Esophagus mucosa (tissue), 1 donor: ENCODE measurements at places on chromosomes 7 and 10. TPM values are rescaled to one million over a fixed set of nuclear protein-coding genes. Genes with fewer than 3 reads are reported as not detected.

The ENO4 gene
- total RNA-seq = not detected

The SORCS1 gene
- total RNA-seq = 0.12 TPM

The EGR2 gene
- 0.96 TPM for total RNA-seq

The LDB3 gene
- total RNA-seq = 0.56 TPM

The OPALIN gene
- not detected for total RNA-seq

The KAZALD1 gene
- total RNA-seq = 4.1 TPM

GRCh38 chr7:77895905-77896304 lies 97.3 kb downstream of the PHTF2 start:
- no peak for ATAC-seq

DNA sequence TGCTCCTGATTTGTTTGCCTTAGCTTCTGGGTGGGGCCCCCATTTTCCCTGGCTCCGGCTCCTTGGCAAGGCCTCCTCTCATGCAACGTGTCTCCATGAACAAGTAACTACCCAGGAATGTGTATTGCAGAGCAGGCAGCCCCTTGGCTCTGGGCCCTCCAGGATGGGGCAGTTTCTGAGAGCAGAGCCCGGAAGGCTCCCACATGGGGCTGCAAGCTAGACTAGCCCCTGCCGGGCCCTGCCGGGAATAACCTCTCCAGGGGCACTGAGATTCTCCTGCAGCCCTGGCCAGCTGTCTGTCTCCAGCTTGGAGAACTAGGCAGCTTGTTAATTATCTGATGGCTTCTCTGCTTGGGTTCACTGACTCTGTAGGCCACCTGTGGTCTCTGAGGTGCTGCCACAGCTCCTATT lies 184.0 kb upstream of the INHBA start:
- ATAC-seq = no peak

DNA sequence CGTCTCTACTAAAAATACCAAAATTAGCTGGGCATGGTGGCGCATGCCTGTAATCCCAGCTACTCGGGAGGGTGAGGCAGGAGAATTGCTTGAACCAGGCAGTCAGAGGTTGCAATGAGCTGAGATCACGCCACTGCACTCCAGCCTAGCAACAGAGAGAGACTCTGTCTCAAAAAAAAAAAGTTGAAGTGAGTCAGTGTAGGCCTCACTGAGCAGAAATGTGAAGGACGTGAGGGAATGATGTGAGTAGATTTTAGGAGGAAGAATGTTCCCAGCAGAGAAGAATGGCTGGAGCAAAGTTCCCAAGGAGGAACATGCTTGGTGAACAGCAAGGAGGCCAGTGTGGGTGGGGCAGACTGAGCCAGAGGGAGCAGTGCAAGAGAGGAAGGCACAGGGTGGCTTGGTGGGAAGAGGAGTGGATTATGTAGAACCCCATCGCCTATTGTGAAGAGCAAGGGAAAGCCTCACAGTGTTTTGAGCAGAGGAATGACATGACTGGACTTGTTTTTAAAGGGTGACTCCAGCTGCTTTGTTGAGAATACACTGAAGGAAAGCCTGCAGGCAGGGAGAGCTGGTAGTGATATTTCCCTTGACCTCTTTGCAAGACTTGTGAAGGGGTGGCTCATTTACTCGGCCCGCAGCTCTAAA lies 708.7 kb downstream of the SUGCT start:
- ATAC-seq = peak; percentile 95

DNA sequence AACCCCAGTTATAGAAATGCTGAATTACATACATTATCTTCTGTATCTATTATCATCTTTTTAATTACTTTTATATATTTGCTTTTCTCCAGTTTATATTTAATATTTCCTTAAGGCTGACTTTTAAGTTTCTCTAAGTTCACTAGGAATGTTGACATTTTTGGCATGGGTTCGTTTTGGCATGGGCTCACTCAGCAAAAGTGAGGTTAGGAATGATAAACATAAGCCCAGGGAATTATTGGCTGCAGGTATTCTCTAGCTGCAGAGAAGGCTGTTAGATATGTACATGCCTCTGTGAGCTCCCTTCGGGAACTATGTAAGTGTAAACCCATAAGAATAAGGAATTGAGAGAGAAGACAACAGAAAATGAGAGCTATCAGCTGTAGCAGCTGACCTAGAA lies 63.6 kb upstream of the RAB18 start:
- ATAC-seq = no peak

GRCh38 chr10:18205098-18205834 lies 65.0 kb downstream of the CACNB2 start:
- no peak for ATAC-seq

DNA sequence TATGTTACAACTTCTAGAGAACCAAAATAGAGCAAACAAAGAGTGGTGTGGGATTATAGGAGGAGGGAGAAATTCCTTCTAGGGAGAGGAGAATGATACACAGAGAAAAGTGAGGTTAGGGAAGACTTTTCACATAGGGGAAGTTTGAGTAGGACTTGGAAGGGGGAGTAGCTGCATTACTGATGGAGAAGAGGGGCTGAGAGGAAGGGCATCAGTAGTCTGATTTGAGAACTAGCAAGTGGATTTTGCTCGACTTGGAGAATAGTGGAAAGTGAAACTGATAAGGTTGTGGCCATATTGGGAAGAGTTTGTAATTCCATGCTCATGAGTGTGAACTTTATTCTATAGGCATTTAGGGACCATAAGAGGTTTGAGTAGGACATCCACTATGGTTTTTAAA lies 6.1 kb downstream of the NRF1 start:
- no peak for ATAC-seq

DNA sequence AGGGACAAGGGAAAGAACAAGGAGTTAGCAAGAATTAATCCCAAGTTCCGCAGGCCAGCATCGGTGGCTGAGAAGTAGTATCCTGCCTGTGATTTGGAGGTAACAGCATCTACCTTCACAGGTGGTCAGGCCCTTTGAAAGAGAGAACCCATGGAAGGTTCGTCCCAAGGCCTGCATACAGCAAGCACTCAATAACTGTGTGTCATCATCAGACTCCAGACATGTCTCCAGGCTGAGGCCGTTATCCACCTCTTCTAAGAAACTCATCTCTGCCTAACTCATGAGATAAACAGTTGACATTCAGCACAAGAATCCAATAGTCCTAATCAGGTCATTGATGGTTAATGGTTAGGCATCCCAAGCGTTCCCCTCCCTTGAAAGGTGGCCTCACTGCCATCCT lies 45.0 kb downstream of the CTBP2 start:
- no peak for ATAC-seq

- no peak for ATAC-seq
These were observed 623.6 kb downstream of the PTPRN2 start for GRCh38 chr7:157964016-157964415.

DNA sequence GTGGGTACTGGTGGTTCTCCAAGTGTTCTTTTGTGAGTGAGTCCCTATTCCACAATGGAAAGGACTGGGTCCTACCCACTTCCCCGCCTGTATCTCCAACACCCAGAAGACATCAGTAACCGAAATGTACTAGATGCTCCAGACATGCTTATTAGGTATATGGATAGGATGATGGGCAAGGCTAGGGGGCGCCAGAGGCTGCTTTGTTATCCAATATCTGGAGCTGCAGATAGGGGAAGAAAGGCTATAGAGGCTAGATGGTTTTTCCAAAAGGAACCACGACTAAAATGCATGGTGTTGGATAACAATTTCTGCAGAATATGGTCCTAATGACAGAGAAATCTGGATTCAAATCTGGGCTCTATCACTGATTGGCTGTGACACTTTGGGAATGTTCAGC lies 56.2 kb upstream of the TM9SF3 start:
- peak; percentile 39 for ATAC-seq

- ATAC-seq = no peak
These were observed 174.7 kb upstream of the GRB10 start for GRCh38 chr7:50957431-50957830.

DNA sequence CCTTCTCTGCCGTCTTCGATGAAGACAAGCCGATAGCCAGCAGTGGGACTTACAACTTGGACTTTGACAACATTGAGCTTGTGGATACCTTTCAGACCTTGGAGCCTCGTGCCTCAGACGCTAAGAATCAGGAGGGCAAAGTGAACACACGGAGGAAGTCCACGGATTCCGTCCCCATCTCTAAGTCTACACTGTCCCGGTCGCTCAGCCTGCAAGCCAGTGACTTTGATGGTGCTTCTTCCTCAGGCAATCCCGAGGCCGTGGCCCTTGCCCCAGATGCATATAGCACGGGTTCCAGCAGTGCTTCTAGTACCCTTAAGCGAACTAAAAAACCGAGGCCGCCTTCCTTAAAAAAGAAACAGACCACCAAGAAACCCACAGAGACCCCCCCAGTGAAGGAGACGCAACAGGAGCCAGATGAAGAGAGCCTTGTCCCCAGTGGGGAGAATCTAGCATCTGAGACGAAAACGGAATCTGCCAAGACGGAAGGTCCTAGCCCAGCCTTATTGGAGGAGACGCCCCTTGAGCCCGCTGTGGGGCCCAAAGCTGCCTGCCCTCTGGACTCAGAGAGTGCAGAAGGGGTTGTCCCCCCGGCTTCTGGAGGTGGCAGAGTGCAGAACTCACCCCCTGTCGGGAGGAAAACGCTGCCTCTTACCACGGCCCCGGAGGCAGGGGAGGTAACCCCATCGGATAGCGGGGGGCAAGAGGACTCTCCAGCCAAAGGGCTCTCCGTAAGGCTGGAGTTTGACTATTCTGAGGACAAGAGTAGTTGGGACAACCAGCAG lies 60.4 kb upstream of the BTBD16 start:
- ATAC-seq = no peak

DNA sequence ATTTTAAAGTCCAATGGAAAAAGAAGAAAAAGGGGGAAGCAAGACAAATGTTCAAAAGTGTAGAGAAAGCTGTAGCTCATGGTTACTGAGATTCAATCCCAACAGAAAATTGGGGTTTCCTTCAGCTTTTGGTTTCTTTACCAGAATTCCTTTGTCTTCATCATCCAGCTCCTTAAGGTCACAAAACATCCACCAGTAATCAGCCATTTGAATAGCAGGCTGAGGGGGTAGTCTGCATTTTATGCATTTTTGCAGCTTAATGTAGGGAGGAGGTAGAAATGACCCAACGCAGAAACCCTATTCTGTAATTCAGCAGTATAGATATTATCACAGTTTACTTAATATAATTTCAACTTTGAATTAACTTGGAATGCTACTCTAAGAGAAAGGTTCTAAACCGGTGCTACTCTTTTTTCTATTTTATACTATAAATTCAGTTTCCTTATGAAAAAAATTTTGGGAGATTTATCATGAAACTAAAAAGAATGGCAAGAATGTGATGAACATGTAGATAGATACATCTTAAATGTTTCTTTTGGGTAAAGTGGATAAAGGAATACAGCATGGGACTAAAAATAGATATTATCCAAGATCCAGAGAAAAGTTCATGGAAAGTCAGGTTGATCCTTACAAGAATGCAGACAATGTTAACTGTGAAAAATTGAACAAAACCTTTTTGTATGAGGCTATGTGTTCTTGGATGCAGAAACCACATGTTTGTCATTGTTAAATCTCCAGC lies 596.9 kb downstream of the PHTF2 start:
- no peak for ATAC-seq

DNA sequence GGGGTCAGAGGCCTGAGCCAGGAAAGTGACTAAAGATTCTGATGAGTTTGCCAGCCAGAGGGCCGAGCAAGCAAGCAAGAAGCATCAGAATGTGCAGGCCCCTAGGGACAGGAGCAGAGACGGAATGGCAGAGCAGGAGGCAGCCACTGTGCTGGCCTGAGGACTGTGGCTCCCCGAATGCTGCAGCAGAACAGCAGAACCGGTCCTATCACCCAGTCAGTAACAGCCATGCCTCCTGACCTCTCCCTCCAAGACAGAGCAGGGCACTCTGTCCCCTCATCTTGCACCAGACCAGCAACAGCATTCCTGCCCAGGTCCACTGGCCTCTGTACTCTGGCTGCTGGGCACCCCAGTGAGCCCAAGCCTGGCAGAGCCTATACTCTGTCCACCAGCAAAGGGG lies 85.9 kb downstream of the ARHGAP22 start:
- ATAC-seq = no peak

- ATAC-seq = no peak
These were observed 198.2 kb downstream of the MAD1L1 start for GRCh38 chr7:2034291-2035201.

GRCh38 chr7:39383136-39383535 lies 183.1 kb upstream of the YAE1 start:
- no peak for ATAC-seq

DNA sequence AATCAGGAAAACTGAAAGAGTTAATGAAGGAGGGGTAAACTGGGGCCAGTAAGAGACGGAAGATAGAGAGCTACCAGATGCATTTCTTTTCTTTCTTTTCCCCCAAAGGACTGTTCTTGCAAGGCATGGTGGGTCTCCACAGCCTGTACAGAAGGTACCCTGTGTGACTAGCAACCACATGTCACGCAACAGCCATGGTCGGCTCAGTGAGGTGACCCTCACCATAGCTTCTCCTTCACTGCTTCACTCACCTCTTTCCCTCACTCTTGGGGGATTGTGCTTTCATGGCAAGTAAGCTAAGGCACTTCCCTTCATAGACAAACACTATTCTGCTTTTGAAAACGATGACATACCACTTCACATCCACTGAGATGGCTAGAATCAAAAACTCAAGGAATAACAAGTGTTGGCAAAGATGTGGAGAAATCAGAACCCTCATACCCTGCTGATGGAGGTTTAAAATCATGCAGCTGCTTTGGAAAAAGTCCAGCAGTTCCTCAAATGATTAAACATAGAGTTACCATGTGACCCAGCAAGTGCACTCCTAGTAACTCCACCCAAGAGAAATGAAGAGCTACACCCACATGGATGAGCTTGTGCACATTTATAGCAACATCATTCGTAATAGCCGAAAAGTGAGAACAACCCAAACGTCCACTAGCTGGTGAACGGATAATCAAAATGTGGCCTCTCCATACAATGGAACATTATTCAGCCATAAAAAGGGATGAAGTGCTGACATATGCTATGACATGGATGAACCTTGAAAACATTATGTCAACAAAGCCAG lies 3.8 kb upstream of the INSIG1 start:
- ATAC-seq = no peak

- peak; percentile 49 for ATAC-seq
These were observed 118.7 kb downstream of the RALA start for GRCh38 chr7:39741942-39742623.

DNA sequence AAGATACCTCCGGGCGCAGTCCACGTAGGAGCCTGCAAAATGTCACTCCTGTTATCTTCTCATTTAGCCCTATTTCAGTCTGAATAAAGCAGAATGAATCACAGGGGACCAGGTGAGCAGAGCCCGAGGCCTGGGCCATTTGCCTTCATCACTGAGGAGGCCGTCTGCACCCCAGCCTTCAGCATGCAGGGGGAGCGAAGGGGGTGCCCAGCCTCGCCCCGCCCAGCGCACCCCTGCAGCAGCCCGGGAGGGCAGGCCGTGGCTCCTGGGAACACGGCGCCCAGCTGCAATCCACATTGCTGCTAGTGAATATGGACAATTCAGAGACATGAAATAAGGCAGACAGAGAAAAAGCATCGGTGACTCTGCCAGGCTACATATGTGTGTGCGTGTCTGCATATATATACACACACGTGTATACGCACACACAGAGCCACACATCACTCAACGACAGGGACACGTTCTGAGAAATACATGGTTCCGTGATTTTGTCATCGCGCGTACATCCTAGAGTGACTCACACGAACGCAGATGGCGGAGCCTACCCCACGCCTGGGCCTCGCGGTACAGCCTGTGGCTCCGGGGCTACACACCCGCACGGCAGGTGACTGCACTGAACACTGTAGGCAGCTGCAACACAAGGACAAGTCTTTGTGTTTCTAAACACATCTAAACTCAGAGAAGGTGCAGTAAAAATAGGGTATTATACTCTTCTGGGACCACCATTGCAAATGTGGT lies 15.2 kb upstream of the ELFN1 start:
- no peak for ATAC-seq

GRCh38 chr7:44043902-44044301 lies 600 bp upstream of the DBNL start:
- no peak for ATAC-seq
